ENCODE measurements at places on chromosomes 12 and 14.

DNA sequence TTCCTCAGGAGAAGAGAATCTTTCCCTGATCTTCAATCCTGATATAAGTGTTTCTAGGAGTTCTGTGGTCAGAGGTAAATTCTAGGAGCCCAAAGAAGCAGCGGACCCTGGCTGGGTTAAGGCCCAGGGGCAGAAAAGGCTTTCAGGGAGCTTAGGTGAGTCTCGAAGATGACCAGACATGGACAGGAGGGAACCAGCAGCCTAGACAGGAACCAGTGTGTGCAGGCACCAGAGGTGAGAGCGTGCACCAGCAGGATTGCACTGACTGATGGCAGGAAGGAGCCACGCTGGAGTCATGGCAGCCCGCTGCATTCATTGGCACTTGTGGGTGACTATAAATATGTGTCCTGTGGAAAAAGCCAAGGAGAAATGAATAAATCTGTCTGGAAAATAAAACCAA is 489.9 kb downstream of the BCL11B start:
- no peak for DNase-seq

- DNase-seq = no peak
Measured at GRCh38 chr14:21258005-21258888, 11.0 kb downstream of the HNRNPC start.

DNA sequence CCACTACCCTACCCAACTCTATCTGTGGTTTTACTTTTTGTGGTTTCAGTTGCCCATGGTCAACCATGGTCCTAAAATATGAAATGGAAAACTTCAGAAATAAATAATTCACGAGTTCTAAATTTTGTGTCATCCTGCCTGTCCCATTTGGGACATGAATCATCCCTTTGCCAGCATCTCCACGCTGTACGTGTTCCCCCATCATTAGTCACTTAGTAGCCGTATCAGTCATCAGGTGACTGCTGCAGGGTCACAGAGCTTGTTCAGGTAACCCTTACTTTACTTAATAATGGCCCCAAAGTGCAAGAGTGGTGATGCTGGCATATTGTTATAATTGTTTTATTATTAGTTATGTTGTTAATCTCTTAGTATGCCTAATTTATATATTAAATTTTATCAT is 209.9 kb downstream of the ITPR2 start:
- no peak for DNase-seq

DNA sequence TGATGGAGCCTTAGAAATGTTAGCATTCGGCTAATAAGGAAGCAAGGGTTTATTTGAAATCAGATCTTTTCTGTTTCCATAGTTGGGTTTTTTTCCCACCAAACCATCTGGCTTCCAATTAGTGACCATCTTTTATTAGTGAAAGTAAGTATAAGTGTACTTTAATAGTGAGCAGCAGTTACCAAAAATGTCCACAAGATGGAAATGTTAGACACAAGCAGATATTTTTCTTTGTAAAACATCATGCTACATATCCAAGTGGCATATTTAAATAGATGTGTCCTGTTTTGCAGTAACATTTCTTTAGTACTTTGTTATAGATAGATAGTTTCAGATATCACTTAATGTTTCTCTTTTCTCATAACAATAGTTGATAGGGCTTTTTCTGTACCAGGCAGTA is 28.8 kb downstream of the YEATS4 start:
- no peak for DNase-seq

GRCh38 chr12:25684070-25684469 is 131.0 kb upstream of the LMNTD1 start:
- DNase-seq = no peak

DNA sequence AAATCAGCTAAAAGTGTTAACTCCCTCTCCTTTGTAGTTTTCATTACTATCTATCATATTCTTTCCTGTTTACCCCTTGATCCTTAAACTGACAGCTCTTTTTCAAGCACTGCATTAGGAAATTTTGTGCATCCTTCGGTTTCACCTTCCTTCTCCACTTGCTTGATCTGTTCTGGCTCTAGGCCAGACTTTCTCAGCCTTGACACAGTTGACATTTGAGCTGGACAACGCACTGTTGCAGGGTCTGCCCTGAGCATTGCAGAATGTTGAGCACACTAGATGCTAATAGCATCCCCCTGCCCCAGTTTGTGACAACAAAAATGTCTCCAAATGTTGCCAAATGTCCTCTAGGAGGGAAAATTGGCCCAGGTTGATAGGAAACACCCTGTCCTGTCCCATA is 75.4 kb upstream of the KCNJ8 start:
- DNase-seq = no peak

DNA sequence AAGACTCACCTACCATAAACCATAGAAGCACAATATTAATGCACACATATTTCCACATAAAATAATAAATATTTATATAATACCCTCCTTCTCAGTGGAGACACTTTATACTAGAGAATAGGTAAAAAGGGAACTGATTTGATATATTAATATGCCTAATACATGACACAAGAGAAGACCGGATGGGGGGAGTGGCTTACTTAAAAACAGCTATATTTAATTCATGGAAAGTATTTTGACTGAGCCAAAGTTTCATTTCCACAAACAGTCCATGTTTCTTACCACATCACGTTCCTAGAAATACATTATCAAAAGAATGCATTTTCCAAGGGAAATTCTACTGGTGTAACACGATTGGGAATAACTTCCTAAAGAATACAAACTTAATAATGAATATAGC is 63.4 kb downstream of the ITPR2 start:
- no peak for DNase-seq

- no peak for DNase-seq
Measured at GRCh38 chr14:99034711-99035171, 237.3 kb downstream of the BCL11B start.

- DNase-seq = no peak
Measured at GRCh38 chr12:48602192-48602989, 32.5 kb upstream of the LALBA start.

DNA sequence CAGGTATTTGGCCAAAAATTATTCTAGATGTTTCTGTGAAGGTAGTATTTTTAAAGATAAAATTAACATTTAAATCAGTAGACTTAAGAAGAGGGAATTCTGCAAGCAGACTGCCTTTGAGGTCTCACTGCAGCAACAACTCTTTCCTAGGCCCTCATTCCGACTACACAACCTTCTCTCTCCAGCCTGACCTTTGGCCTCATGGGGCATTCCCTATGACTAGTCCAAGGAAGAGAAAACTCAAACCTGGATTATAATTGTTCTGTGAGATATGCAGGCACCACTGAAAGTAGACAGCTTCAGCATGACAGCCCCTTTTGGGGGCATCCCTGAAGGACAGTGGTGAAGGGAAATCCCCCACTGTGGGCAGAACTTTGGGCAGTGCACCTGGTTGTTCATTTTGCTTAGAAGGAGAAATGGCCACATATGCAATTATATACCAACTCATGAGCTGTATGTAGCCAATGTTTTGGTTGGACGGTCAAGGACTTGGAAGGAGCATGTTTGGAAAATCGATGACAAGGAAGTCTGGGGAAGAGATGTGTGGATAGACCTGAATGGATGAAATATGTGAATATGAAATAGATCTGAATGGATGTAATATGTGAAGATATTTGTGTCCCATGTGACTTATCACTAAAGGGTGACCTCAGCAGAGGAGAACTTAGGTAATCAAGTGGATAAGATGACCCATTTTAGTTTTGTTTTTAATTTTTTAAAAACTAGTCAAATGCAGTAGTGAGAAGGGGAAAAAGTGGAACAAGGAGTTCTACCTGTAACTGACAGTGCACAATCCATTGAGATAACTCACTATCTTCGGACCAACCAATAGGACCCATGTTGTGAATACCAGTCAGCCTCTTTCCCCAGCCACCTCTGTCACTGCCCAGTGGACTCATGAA is 233.3 kb upstream of the FOXN3 start:
- no peak for DNase-seq

DNA sequence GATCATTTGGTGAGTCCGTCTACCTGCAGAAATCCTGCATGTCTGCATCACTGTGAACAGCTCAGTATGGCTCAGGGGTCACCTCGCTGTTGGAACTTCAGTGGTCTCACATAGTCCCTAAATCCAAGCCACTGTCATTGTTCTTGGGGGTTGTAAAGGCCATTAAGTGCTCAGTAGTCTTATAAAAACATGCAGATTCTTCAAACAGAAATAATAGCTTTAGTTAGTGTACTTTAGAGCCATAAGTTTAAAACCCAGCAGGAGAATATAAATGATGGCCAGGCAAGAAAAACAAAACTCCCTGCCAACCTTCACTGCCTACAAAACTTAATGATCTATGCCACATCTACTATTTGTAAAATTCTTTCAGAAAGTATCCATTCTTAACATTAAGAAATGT is 396.3 kb downstream of the SYT1 start:
- no peak for DNase-seq

DNA sequence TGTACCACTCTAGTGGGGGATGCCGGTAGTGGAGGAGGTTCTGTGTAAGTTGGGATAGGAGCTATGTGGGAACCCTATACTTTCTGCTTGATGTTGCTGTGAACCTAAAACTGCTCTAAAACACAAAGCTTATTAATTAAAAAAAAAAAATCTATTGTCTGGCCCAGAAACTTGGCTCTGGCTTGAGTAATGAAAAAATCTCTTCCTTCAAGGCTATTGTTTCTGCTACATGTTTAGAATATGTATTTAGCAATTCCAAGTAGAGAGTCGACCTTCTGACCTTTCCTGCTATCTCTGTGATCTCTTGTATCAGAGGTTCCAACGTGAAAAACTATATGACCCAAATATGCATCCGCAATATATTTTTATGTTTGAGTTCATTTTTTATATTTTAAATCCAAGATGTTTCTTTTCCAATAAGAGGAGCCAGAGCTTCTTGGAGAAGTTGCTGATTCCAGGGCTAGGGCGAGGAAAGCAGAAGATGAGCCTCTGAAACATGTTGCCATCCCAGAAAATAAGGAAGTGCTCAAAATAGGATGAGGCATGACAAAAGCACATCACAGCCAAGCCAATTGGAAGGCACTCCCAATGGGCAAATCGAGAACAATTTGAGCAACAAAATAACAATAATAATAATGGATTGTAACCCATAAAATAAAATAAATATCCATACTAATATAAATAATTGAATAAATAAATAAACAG is 184.6 kb upstream of the TMEM260 start:
- DNase-seq = no peak

GRCh38 chr14:50025776-50026175 is 90.6 kb downstream of the VCPKMT start:
- no peak for DNase-seq

GRCh38 chr14:89236851-89237250 is 180.2 kb downstream of the FOXN3 start:
- DNase-seq = no peak

DNA sequence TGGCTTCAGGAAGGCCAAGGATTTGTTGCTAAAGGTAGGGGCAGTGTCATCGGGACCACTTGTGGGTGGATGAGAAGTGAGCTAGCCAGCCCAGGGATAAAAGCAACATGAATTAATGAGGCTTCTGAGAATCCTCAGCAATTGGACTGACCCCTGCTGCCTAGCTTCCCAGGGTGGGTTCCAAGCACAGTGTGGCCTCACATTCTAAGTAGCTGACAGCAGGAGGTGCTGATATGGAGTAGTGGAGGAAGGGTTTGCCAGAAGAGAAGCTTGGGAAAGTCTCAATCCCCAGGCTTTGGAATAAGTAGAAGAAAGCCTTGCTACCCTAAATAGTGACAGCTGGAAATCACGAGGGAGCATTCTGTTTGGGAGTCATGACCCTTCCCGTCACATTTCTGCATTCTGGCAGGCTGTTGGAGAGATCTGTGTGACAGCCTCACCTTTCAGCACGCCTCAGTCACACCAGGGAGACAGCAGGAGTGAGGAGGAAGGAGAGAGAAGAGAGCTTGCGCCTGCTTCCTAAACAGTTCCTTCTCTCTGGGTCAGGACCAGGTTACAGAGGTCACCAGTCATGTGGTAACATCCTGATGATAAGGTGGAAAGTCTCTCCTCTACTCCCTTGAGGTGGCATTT is 31.2 kb downstream of the DACT1 start:
- DNase-seq = no peak

GRCh38 chr14:76810525-76810924 is 2.2 kb downstream of the ANGEL1 start:
- no peak for DNase-seq

DNA sequence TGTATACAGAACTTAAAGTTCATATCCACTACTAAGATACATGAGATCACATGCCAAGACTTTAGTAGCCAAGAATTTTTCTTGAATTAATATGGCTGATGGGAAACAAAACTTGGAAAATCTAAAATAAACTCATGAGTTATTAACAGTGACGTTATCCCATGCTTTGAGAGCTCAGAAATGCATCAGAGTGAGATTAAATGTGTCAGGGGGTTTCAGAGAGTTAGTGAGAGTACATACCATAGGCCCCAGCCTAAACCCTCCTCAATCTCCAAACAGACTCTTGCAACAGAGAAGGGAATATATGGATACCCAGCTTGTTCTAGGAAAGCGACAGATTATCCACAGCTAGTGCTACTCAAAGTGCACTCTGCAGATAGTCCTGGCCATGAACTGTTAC is 19.3 kb downstream of the SLC35F4 start:
- DNase-seq = no peak

DNA sequence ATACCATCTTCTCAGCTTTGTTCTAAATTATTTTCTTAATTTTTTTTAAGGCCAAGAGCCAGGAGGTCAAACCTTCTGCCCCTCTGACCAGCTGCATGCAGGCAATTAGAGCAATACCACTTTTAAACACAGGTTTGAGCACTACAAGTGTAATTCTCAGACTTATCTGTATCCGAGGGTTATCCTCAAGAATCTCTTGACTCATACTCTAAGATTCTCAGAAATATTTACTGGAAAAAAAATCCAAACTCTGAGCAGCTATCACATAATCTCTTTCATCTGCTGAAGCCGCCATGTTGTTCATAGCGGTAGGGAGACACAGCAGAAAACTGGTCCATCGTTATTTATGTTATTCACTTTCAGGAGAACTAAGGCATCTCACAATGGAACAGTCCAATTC is 27.4 kb upstream of the PTHLH start:
- no peak for DNase-seq

DNA sequence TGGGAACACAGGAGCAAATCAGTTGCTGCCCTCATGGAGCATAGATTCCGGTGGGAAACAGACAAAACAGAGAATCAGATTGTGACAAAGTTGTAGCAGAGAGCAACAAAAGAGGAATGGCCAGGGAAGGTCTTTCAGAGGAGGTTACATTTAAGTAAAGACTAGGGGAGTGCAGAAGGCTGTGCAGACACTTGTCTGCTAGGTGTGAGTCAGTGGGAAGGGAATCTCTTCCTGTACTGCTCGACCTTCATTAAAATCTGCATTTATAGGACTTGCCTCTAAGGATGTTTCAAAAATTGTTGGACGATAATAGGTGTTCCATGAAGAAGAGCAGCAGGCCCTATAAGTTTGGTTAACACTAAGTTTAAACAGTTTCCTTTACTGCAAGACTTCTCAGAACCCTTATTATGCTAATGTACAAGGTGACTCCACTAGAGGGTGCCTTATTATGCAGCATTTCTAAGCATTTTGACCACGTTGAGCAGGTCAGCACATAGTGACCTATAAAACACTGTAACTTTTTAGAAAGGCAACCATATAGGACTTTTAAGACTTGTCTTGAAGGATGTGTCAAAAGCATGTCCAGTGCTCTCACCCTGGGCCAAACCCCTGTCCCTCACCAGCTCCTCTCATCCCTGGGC is 91.8 kb upstream of the RIC8B start:
- DNase-seq = no peak
